NK-92 treated with Interleukin-12 subunit alpha and Interleukin-12 subunit beta, amount 100 ng/mL, for 24 hours (cell line): ENCODE measurements at places on chromosomes 6 and 20.

DNA sequence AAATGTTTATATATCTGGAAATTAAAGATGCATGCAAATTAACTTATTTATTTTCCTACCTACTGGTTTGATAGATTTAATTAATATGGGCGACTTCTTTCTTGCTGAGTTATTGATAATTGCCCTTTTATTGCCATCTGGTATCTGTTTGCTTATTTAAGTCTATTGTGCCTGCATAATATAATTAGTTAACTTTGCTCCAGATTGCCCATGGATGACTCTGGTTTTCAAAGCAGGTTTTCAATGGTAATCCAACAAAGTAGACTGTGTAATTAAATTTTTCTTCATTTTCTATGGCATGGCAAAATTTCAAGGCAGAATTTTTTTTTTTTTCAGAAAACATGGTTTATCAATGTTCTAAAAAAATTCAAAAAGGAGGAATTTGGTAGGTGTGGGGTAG, 1092.0 kb downstream of the GRIK2 start:
- DNase-seq = no peak

DNA sequence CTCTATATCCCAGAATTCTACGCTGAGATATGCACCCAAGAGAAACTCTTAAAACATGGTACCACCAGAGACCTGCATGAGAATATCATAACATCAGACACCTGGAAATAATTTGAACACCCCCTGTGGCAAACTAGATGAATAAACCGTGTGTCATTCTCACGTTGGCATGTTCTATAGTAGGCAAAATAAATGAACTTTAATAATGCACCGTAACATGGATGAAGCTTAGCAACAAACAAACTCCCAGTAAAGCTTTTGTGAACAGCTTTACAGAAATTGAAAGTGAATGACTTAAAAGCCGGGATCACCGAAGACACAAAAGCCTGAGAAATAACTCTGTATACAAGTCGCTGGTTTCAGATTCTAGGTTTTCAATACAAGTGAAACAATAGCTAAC, 1166.8 kb upstream of the CITED2 start:
- DNase-seq = no peak

DNA sequence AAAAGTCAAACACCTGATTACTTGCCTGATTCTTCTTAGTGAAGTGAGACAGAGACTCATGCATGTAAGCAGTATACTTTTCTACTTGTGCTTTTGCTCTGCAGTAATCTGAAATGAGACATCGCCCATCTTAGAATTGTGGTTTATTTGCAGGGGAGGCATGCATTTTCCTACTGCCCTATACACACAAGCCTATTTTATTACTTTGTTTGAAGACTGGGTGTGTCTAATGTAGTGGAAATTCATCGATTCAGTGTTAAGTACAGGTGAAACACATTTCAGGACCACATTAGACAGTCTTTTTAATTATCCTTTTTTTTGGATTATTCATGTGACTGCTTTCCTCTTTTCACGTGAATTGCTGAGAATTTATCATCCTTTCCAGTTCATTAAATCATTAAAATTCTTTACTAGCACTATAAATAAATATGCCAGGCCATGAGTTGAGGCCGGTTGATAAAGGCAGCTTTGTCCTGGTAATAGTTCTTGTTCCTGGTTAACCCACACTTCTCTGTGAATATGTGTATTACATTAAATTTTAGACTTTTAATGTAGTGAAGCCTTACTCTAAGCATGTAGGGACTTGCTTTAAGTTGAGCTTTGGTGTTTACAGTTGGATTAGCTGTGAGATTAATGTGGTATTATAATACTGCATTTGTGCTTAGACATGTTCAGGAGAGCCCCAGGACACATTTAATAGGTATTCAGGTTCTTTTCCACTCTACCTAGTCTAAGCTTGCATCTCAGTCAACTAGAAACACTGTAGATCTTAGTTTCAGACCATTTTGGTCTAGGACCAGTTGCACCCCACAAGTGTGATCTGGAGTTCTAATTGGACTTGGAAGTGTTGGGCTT, 10.8 kb upstream of the BTBD3 start:
- DNase-seq = no peak

- no peak for DNase-seq
Measured at GRCh38 chr20:18003897-18004296, 35.1 kb downstream of the MGME1 start.

- DNase-seq = no peak
Measured at GRCh38 chr6:20427856-20428255, 26.2 kb downstream of the E2F3 start.

DNA sequence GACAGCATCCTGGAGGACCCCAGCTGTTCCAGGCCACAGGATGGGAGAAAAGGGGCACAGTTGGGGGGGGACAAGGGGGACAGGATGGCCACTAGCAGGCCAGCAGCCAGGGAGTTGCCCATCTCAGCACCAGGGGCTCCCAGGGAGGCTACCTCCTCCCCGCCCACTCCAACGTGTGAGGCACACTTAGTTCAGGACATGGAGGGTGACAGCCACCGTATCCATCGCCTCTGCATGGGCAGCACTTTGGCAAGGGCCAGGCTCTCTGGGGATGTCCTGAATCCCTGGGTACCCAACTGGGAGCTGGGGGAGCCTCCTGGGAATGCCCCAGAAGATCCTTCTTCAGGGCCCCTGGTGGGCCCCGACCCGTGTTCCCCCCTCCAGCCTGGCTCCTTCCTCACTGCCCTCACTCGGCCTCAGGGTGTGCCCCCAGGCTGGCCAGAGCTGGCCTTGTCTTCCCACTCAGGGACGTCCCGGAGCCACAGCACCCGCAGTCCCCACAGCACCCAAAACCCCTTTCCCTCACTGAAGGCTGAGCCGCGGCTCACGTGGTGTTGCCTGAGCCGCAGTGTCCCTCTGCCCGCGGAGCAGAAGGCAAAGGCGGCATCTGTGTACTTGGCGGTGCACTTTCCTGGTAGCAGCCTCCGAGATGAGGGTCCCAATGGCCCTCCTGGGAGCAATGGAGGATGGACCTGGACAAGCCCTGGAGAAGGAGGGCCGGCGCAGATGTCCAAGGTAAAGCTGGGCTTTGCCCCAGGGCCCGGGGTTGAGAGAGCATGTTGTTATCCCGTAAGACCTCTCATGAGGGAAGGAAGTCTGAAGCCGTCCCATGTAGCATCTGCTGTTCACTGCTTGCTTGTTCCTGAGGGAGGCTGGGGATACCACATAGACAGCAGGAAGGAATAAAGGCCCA, 30.7 kb downstream of the ZNF831 start:
- DNase-seq = no peak

DNA sequence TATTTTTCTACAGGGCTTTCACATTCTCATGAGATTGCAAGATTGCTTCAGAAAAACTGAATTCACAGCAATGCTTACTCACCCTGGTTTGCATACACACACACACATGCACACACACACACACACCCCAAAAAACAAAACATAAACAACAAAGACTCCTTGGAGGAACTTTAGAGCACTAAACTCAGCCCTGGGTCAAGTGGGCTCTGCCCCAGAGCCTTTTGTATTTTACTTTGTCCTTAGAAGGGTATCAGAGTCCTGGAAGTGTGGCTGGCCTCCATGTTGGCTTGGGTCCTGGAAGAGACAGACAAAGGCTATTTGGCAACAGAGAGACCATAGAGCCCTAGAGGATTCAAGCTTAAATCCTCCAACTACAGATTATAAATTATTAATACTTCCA, 8.0 kb upstream of the CST9 start:
- DNase-seq = no peak

DNA sequence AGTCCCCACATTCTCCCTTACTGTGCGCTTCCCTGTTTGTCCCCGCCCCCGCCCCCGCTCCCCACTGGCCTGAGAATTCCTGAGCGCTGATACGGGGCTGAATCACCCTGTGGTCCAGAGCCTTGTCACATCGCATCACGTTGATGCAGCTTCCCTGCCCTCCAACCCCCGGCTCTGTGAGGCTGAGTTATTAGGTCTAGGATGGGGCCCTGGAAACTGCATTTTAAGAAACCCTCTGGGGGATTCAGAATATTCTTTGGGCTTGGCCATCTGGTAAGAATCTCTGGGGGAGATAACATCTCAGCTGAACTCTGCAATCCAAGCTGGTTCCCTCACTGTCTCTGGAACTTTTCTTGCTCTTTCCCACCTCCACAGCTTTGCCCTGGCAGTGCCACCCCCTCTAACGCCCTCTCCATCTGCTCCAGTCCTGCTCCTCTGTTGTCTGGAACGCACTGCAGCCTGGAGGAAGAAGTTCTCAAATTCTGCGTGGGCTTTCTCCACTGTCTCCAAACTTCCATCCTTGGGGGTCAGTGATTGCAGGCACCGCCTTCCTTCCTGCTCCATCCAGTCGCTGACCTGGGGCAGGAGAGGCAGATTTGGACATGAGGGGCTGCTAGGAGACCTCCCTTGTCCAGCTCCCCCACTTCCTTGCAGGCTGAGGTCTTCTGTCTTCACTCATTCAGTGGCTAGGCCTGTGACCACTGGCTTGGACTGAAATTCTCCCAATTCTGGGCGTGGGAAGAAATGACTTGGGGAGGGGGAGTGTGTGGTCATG, 42.6 kb downstream of the KIAA1755 start:
- no peak for DNase-seq

GRCh38 chr6:37838219-37838921, 18.8 kb downstream of the ZFAND3 start:
- DNase-seq = no peak

GRCh38 chr6:34674268-34674639, 22.3 kb downstream of the ILRUN start:
- no peak for DNase-seq

DNA sequence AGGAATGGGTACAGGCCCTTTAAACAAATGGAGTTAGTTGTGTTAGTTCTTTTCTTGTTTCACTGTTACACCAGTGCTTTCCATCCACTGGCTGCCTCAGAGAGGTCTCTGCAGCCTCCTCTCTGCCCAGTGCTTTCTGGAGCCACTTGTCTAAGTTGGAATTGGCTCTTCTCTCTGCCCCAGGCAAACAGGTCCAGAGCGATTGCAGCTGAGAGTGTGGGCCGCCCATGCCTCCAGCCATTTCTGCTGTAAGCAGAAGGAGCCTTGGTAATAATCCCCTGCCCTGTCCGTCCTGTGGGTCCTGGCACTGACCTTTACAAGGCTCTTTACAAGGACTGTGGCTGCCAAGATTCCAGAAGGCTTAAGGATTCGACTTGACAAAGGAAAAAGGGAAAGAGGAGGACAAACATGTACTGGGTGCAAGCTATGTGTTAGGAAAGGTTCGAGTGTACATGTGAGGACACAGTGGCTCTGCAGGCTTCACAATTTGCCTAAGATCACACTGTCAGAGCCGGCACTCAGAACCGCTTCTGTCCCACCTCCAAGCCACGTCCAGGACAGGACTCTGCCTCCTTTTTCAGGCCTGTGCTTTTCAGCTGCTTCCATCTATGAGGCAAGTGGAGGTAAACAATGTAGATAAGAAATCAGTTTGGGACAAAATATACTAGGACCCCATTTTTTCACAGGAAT, 88.5 kb downstream of the POPDC3 start:
- no peak for DNase-seq

DNA sequence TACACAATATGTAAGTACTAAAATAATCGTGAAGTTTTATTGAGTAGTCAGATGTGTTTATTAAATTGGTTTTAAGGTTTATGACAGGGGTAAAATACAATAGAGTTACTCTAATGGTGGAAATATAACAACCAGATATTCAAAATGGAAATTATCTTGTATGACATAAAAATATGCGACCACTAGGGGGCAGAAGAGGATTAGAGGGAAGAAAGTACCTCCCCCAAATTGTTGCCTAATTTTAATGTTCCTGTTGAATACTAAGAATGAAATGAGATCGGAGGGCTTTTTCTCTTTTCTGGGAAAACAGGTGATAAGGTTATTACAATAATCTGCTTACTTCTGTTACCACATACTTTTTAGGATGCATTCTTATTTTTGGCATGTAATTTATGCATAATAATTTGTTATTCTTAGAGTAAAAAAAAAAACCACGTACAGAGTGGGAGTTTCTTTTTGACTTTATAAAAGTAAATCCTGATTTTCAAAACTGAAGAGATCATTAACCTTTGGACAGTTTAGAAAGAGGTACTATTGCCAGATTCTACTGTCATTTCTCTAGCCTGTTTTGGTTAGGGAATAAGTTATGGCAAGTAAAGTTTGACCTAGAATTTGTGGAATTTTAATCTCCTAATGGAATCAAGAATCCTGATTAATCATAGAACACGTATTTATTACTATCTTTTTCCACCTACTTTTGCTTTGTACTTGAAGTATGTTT, 159.2 kb downstream of the CD109 start:
- no peak for DNase-seq
